ENCODE measurements at places on chromosomes 3 and 15.

DNA sequence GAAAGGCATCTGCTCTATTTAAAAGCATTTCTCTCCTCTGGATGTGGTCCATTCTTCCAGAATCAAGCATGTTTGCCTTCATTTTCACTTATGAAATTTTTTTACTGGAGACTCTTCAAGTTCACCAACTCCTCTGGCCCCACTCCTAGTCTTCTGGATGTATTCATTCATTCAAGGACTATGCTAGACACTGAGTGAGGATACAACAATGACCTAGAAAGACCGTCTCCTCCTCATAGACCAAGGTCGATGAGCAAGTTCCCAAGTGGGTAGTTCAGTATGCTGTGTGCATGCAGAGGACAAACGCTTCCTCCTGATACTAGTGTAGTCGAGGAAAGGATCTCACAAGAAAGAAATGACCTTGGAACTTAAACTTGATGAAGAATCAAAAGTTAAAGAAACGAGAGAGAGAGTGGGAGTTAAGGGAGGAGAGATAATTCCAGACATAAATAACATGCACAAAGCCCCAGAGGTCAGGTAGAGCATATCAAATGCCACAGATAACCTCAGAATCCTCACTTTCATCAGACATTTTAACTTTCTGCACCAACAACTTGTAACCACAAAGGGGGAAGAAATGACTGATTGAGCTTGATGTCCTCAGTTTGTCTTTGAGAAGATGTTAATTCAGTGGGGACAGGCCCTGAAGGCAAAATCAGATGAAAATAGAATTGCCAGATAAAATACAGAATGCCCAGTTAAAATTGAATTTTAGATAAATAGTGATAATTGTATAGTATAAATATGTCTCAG, 149.4 kb downstream of the IMPG2 start:
- DNase-seq = no peak

DNA sequence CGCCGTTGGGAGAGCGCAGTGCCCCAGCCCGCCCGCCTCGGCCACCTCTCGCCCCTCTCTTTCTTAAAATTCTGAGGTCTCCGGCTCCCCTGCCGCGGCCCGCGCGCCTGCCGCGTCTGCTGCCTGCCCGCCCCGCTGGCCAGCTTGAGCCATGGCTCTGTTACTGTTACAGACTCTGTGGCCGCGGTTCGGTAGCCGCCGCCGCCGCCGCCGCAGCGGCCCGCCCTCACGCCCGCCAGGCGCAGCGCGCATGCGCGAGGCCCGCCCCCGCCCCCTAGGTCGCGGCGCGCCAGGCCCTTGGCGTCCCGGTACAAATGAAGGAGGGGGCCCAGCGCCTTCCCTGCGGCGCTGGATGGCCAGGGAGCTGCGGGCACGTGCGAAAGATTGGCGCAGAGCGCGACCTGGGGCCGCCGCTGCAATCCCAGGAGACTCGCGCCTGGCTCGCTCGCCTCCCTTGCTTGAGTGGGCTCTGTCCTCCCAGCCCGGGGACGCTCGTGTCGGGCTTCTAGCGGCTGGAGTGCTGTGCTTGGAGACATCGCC, at the start of gene ONECUT1:
Gene ONECUT1, minus strand, starts transcription at position 168 of the 540 bp plus-strand sequence. CDS start 452 bp downstream, outside the sequence.
- no peak for DNase-seq

GRCh38 chr3:129529436-129530210, 1.2 kb downstream of the RHO start:
- no peak for DNase-seq

DNA sequence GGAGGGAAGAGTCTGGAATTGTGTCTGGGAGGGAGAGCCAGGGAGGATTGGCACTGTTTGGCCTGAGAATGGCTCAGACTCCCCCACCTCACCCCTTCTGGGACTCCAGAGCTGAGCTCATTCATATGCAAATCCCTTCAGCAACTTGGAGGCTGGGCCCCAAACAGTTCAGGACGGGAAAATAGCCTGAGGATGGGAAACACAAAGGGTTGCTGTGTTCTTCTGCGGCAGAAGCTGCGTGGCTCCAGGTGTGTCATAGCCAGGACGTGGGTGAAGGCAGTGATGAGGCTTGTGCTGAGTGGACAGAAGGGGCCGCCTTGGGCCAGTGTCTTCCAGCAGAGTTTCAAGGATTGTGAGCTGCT, 16.6 kb downstream of the MASP1 start:
- no peak for DNase-seq

DNA sequence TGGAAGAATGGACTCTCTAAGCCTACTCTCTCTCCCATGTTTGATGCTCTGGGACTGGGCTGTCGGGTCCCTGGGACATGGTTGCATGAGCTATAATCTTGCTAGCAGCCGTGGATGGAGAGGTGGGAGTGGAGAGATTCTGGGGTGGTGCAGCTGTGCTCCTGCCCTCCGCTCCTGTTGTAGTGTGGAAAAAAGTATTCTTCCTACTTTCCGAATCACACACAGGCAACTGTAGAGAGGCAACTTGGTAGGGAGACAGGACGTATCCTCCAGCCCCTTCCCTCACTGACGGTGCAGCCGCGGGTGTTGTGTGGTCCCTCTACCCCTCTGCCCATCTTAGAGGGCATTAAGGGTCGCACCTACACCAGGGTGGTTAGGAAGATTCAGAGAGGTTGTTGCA, 281.4 kb upstream of the TLE3 start:
- no peak for DNase-seq

GRCh38 chr3:117746066-117746465, 1036.5 kb downstream of the TUSC7 start:
- no peak for DNase-seq

- no peak for DNase-seq
Observed at GRCh38 chr3:122403489-122403888, 12.4 kb downstream of the WDR5B start.

DNA sequence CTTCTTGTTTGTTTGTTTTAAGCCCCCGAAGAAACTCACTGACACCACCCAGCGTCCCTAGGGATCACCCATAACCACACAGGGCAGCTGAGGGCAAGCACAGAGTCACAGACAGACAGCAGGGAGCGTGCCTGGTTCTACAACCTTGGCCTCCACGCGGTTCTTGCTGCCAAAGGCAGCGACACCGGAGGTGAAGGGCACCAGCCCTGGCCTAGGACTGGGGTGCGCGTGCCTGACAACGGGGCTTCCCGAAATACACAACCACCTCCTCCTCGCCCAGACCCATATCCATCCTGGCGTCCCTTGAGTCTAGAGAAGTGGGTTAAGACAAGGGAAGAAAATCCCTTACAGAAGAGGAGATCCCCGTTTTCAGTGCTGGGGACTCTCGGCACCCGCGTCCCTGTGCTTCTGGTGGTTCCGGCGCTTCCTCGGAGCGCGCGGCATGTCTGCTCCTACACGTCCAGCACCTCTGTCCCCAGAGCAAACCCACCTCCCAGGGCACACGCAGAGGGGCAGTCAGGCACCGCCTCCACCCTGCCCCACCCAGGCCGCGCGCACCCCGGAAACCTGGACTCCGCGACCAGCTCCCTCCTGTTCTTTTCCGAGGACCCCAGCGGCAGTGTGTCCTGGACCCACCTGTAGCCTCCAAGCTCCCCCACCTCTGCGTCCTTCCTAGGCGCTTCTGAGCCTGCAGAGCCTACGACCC, 911 bp downstream of the RFTN1 start:
- no peak for DNase-seq

GRCh38 chr3:121362035-121362734, 183.6 kb downstream of the POLQ start:
- DNase-seq = no peak
